ENCODE measurements at places on chromosomes 12 and 14. TPM values are rescaled to one million over a fixed set of nuclear protein-coding genes. Genes with fewer than 3 reads are reported as not detected.

- DNase-seq, result no peak
These were observed 120.1 kb upstream of the EGLN3 start for GRCh38 chr14:34070917-34071407.

DNA sequence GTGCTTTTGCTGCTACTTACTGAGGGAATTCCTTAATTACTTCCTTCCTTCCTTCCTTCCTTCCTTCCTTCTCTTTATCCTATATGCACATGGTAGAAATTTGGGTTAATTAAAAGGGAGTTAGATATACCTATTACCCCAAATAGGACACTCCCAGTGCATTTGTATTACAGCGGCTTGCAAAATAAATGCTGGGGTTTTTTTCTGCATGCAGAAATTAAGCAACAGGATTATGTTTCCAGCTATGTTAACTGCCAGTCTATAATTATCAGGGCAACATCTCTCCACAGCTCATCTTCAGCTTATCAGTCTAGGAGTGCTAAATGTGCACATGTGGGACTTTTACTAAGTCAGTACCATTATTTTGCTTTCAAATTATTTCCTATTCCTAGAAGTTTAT is 132.9 kb upstream of the SLC35F4 start:
- no peak for DNase-seq

The SERPINA9 gene
- total RNA-seq, result not detected

DNA sequence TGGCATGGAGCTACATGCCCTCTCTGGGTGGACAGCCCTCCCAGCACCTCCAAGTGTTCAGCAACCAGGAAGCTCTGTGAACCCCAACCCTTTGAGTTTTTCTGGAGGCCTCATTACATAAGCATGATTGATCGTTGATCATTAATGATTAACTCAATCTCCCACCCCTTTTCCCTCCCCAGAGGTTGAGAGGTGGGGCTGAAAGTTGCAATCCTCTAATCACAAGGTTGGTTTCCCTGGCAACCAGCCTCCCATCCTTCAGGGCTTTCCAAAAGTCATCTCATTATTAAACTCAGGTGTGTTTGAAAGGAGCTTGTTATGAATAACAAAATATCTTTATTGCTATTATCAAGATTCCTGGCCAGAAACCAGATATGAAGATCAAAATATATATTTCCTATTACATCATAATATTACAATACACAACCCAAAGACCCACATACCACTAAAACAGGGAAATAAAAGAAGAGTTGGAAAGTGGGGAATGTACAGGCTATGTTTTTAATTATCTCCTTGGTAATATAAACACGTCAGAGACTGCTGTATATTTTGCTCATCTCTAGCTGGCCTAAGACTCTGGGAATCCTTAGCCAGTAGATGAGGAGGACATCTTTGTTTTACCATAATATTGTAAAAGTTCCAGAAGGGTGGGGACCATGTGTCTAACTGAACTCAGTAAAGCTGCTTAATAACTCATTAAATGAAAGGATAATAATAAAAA is 73.6 kb downstream of the SSPN start:
- no peak for DNase-seq

All from M059J (cell line).